ENCODE measurements at places on chromosomes 5 and 9.

DNA sequence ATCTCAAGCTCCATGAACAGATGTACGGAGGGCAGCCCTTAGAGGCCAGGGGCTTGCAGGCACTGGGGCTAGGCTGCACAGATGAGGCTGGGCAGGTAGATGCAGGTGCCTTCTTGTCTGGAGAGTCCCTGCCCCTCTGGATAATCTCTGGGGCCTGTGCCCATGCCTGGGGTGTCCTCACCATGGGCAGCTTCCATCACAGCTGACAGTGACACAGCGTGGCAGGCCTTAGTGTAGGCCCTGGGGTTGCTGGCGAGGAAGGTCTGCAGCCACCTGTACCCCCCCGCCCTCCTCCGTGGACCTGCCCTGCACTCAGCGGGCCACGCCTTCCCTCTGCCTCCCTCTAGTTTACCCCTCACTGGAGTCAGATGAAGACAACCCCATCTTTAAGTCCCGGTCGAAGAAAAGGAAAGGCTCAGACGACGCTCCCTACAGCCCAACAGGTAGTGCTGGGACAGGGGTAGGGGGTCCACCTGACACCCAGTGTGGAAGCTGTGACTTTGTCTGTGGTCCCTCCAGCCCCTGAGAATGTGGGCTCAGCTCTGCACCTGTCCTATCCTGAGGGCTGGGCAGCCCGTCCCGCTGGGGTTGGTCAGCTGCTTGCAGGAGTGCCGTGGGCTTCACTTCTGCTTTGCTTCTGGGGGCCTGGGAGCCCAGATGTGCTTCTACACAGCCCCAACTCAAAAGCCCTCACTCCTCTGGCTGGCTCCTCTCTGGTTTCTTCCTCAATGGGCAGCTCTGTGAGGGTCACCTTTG is 98.4 kb downstream of the PHF2 start:
- peak; percentile 5 for DNase-seq

DNA sequence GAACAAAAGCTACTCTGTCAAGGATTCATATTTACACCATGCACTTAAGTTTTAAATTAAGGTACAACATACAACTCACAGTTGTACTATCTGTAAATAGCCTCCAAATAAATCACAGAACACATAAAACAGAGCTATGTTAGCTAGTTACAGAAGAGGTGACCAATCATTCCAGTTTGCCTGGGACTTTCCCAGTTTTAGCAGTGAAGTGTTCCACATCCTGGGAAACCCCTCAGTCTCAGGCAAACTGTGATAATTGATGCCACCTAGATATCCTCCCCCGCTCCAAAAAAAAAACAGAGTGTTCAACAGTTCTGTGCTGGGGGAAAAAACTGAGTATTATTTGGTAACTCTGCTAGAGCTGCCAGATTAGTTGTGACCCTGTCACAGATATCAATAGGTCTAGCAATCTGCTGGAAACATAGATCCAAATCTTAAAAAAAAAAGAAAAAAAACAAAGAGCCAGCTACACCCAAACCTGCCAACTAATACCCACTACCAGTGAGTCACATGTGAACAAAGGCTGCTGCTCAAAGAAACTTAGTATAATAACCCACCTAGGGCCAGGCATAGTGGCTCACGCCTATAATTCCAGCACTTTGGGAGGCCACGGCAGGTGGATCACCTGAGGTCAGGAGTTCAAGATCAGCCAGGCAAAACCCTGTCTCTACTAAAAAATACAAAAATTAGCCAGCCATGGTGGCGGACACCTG is 5.7 kb downstream of the TBCA start:
- no peak for DNase-seq

- no peak for DNase-seq
These were observed 20.2 kb upstream of the MTMR12 start for GRCh38 chr5:32332966-32333365.

DNA sequence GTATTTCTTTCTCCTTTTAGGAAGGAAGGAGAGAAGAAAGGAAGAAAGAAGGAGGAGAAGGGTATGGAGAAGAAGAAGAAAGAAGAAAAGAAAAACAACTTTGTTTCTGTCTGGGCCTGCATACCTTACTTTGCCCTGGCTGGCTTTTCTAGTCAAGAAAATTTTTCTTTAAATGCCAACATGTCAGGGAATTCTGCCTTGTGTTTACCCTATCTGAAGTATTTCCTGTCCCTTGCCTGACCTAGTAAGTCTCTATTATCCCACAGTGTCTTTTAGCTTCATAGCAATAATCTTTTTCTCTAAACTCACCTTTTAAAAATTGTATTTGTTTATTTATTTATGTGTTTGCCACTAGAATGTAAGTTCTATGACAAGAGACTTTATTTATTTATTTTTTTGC is 1864.1 kb downstream of the EFNA5 start:
- DNase-seq, result no peak

GRCh38 chr9:84916769-84917168 is 247.2 kb downstream of the NTRK2 start:
- DNase-seq, result no peak

GRCh38 chr9:23938908-23939307 is 112.9 kb upstream of the ELAVL2 start:
- no peak for DNase-seq

GRCh38 chr9:26863074-26863473 is 29.5 kb downstream of the CAAP1 start:
- DNase-seq, result no peak

- no peak for DNase-seq
These were observed 5.7 kb upstream of the CTSL start for GRCh38 chr9:87720173-87720572.

DNA sequence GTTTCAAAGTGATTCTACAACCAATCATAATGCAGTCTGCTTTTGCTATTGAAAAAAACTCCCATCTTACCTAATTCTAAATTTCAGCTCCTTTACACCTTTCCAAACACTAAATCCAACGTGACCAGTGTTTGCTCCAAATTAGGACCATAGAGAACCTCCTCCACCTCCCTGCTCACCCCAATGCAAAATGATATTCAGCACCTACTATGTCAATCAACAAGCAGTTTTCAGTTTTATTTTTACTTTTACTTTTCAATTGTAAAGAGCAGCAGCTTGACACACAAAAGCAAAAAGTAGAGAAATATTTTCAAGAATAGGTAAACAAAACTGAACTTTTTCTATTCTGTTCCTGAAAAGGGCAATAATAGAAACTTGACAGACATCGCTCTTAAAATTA is 3.4 kb downstream of the FAM13B start:
- DNase-seq, result no peak

DNA sequence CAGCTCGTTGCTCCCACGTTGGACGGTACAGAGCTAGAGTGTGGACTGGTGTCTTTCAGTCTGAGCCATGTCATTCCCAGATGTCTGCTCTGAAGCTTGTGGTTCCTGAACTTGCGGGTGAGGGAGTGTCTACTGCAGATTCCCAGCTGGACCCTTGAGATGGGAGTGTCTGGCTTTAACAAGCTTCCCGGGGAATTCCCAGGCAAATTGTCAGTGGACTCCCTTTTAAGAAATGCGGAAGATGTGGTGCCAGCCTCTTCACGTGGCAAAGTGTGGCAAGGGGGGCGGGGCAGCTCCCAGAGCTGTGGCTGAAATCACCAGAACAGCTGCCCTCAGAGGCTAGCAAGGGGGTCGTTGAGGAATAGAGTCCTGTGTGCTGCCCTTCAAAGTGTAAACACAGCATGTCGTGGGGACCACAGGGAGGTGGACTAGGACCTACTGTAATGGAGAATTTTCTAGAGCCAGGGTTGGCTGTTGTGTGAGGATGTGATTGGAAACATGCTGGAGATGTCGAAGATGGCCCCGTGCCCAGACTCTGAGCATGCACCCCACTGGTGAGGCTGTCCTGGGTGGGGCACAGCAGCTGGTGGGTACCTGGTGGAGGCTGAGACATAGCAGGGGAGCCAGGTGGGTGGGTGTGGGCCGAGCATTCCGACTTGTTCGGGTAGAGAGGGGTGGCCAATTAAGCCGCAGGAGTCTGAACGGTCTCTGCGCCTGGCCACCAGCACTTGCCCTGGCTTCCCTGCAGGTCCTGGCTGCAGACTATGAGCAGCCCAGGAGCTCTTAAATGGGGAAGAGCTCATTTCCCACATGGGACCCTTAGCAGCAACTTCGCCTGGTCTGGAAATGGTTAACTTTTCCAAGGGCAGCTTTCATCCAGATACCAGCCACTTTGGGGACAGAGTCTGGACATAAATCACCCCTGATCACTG is 37.4 kb downstream of the PRRX2 start:
- DNase-seq, result no peak

GRCh38 chr9:126536841-126537465 is 76.8 kb upstream of the LMX1B start:
- no peak for DNase-seq

DNA sequence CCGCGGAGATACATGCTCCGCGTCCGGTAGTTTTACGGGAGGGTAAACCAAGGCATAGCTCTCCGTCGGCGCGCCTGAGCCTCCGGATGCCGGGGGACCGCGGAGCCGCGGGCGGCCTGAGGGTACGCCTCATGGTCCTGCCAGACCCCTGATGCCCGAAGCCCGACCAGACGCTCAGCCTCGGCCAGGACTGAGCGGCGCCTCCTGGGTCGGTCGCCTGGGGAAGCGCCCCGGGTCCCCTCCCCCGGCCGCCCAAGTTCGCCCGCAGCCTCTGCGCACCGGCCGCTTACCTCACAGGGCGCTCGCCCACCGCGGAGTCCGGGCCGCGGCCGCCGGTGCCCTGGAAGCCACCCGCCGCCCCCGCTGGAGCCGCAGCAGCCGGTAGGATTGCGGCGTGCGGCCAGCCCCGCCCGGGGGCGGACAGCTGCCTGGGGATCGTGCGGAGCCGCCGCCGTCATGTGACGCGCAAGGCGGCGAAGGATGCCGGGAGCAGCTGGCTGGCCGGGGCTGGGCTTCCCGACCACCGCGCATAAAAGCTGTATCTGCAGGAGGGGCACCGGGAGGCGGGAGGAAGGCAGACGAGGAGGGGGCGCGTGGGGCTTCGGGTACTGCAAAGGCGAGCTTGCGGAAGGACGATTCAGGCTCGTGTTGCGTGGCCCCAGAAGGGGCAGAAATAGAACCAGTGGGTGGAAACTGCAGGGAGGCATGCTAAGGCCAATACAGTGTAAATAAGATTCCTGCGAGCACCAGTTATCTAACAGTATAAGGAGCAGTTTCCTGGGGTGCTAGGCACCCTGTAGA is at the start of gene FBXO10:
Gene FBXO10, minus strand, starts transcription at position 460 of the 801 bp plus-strand sequence. CDS start 34,612 bp downstream, outside the sequence.
- DNase-seq, result peak; percentile 90

GRCh38 chr9:133994353-133995011 is 2.4 kb upstream of the VAV2 start:
- DNase-seq, result peak; percentile 86

DNA sequence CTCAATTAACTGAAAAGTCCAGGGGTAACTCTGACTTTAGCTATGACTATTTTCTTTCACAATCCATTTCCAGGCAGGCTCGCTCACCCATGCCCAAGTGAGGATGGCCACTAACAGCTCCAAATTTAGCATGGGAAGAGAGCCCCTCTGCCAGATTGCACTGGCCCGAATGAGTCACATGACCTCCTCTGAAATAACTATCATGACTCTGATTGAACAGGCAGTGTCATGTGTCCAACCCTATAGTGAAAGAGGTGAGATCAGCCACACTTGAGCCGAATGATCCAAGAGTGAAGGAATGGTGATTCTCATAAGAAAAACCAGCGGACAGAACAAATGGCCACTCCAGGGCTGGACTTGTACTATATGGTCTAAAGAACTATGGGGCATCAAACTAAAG is 242.3 kb downstream of the NSG2 start:
- no peak for DNase-seq

GRCh38 chr5:65760504-65761275 is 38.7 kb downstream of the NLN start:
- no peak for DNase-seq

DNA sequence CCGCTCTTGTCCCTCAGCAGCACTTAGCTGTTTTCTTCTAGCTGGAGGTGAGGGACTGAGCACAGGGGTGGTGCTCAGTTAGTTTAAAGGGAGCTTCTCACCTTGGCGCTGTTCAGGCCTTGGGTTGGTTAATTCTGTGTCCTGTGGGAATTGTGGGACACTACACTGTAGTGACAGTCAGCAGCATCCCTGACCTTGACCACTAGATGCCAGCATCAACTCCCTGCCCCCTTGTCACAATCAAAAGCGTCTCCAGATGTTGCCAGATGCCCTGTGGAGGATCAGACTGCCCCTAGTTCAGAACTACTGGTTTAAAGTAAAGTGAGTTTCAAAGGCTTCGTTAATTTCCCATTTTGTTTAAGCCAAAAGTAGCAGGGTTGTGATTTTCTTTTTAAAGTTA is 65.5 kb upstream of the DMRT3 start:
- peak; percentile 33 for DNase-seq

DNA sequence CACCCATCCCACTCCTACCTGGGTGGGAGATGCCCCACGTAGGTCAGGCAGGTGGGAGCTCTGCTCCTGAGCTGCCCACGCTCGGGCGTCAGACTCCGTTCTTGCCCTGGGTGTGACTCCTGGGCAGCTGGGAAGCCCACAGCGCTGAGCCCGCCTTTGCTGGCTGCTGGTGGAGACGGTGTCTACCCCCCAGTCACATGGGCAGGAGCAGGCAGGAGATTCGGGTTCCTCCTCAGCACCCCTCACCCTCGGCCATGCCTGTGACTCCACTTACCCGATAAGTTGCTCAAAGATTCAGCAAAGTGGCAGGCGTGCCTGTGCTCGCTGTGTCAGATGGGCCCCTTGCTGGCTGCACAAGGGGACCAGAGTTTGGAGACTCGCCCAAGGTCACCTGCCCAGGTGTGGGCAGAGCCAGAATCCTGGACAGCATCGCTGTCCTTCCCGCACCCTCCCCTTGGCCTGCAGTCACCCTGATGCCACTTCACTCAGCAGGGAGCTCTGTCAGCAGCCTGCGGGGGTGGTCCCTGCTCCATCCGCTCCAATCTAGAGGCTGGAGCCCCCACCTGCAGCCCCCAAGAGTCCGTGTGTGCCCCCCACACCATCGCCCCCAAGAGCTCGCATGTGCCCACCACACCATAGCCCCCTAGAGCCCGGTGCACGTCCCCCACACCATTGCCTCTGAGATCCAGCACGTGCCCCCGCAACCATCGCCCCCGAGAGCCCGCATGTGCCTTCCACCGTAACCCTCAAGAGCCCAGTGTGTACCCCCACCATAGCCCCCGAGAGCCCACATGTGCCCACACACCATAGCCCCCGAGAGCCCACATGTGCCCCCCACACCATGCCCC is 4.2 kb downstream of the LCN1 start:
- no peak for DNase-seq

DNA sequence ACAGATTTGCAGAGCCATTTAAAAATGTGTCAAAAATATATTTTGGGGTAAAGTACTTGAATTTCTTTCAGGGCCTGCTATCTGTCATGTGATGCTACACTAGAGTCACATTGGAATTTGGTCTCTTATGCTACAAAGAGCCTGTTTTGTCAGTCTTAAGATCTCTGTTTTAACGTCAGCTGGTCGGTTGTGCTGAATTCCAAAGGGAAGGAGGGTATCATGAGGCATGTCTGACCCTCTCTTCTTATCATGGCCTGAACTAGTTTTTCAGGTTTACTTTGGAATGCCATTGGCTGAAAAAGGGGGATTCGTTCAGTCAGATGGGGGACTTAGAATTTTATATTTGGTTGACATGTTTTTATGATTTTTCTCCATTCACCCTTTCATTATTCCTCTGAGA is 290.6 kb downstream of the CD180 start:
- no peak for DNase-seq

DNA sequence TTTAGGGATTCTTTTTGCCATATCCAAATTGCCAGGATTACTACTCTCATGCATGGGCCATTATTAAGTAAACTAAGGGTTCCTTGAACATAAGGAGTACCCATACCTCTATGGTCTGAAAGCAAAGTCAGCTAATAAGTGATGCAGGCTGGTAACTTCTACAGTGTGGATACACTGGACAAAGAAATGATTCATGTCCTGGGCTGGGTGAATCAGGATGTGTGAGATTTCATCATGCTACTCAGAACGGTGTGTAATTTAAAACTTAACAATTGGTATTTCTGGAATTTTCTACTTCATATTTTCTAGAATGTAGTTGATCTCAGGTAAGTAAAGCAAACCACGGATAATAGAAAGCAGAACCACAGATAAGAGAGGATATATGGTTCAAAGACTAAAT is 428.8 kb downstream of the CHSY3 start:
- DNase-seq, result no peak
